ENCODE measurements at places on chromosomes 11 and 22.

DNA sequence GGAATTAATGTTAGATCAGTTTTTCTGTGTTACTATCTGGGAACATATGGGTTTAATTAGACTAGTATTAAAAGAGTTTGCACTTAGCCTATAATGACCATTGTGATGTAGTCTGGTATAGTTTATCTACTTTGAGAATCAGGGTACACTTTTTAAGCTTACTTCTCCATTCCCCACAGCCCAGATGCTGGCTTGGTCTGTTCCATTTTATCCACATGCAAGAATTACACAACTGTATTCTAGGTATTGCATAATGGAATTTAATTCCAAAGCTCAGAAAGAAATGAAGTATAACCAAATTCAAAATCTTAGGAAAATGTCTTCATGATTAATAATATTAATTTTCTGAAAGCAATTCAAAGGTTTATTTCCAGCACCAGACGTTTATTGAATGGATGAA is 122.2 kb upstream of the PDGFD start:
- DNase-seq = no peak

GRCh38 chr11:35911013-35911412 is 32.8 kb upstream of the LDLRAD3 start:
- no peak for DNase-seq

DNA sequence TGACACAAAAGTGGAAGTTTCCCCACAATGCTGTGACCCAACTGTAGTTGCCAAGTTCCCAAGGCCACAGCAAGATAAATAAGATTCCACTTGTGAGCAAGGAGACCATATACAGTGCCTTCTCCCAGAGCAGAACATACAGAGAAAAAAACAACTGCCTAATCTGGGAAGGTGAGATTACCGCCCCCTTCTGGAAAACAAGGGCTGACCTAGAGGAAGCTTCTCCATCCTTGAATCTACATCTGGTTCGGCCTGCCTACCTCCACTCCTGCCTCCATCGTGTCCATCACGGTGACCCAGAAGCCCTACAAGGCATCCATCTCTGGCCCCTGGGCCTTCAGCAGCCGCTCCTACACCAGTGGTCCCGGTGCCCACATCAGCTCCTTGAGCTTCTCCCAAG is 6.1 kb upstream of the RNASEH2C start:
- peak; percentile 55 for DNase-seq

- DNase-seq = no peak
These were observed 12.0 kb downstream of the JAML start for GRCh38 chr11:118212781-118213191.

DNA sequence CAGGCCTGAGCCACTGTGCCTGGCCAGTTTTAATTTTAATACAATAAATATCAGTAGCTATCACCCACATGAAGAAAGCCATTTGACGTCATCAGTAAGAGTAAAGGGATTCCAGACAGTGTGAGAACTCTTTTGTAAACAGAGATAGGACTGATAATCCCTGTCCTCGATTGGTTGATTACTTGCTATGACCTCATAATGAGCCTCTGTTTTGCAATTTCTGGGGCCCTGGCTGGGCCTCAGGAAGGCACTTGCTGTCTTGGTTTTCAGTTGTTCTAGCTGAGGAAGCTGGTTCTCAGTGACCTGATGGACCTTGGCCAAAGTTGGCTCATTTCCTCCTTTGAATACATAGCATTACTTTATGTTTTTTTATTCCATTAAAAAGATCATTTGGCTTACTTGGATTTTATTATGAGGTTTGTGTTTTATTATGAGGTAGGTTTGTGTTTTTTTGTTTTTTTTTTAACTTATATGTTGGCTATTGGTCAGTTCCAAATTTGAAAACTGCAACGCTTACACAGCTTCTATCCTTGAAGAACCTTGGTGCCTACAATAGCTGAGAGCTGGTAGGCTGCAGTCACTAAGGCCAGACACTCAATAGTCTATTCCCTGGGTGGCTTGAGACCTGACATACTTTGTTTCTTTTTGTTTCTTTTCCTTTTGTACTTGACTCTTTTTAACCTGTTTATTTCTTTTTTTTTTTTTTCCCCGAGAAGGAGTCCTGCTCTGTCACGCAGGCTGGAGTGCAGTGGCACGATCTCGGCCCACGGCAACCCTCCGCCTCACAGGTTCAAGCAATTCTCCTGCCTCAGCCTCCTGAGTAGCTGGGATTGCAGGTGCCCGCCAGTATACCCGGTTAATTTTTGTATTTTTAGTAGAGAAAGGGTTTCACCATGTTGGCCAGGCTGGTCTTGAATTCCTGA is 20.0 kb downstream of the MARK2 start:
- DNase-seq = no peak

DNA sequence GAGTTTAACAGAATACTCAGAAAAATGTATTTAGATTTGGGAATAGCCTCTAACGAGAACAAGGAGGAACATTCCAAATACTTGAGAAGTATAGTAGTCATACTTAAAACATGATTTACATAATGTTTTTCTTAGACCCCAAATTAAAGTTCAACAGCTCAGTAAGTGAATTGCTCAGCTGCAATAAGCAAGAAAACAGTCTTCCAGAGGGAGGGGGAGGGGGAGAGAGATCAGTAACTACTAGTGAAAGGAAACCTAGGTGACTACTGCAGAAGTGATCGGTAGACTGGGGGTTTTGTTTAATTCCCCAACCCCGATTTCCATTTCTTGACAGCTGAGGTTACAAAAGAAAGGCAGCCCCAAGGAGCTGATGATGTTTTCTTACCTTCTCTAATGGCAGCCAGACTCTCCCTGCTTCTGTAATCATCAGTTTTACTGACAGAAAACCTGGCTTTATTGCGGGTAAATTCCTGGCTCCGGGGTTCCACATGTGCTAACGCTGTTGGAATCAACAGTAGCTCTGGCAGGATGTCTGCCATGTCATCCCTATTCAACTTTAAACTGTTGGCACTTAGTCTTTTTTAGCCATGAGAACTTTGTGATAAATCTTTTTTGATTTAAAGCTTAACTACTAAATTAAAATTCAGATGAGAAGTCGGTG is 82.4 kb upstream of the BIRC3 start:
- DNase-seq = no peak

DNA sequence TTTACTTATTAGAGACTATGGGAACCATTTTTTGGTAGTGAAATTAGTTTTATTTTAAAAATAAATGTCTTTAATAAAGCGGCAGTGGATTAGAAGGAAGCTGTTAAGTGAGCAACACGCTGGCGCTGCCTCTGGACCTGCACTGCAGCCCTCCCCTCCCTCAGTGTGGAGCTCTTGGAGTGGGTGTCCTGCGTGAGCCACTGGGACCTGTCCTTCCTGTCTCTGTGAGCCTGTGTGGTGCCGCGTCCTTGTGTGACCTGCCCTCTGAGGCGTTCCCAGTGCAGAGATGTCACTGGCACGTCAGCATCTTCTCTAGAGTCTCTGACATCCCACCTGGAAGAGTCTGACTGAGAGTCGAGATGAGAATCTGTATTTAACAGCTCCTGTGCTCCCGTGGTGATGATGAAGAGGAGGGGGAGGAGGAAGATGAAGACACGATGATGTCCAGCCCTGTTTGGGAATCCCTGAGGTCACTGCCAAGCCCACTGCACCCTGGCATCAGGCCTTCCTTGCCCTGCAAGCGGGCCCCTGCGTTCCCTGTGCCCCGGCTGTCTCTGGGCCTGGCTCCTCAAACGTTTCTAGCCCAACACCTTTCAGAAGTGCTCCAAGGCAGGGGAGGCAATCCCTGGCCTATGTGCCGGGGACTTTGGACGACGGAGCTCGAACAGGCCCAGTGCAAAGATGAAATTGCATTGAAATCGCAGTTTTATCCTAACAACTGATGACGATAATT is 271.8 kb downstream of the TBC1D22A start:
- DNase-seq = no peak

- no peak for DNase-seq
These were observed 164.4 kb upstream of the BDNF start for GRCh38 chr11:27864611-27865010.

- no peak for DNase-seq
These were observed 46.2 kb upstream of the LMO1 start for GRCh38 chr11:8309862-8310261.

GRCh38 chr11:7060868-7061267 is 27.9 kb upstream of the RBMXL2 start:
- no peak for DNase-seq

DNA sequence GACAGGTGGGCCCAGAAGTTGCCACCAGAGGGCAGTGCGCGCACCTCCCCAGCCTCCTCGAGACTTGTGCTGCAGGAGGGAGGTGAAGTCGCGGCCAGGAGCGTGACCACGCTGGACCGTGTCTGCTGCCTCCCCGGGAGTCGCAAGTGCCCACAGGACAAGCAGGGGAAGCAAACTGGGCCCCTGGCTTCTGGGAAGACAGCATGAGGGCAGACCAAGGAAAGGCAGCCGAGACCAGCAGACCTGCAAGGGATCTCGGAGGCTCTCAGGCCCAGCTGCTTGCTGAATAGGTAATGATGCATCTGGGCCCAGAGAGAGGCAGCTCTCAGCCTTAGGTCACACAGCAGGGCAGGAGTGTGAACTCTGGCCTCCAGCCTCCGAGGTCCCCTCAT is 17.0 kb upstream of the IL2RB start:
- DNase-seq = peak; percentile 88

DNA sequence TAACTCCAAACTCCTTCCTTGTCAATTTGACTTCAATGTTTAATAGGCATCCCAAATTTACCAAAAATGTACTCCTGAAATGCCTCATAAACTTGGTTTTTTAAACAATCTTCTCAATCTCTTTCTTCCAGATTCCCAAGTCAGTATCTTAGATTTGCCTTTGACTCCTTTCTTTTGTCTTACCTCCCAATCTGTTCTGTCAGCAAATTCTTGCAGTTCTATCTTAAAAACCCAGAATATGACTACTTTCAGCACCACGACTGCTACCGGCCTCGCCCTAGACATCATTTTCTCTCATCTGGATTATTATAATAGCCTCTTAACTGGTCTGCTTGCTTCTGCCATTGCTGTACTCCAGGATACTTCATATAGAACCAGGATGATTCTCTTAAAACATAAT is 7.9 kb downstream of the NLRP14 start:
- no peak for DNase-seq

DNA sequence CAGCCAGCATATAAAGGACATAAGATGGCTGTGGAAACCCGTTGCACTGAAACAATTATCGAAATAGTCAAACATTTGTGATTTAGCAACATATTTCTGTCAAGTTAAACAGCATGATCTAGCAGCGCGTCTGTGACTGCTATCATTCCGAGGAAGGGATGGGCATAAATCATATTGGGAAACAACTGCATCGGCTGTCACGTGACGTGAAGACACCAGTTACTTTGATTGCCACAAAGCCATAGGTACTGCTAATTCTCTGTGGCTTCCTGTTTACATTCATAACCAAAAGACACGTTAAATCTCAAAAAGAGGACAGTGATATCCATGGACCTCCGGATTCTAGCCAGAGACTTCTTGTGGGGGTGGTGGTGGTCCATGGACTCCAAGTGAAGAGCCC is 87.8 kb downstream of the CACNA1I start:
- no peak for DNase-seq

DNA sequence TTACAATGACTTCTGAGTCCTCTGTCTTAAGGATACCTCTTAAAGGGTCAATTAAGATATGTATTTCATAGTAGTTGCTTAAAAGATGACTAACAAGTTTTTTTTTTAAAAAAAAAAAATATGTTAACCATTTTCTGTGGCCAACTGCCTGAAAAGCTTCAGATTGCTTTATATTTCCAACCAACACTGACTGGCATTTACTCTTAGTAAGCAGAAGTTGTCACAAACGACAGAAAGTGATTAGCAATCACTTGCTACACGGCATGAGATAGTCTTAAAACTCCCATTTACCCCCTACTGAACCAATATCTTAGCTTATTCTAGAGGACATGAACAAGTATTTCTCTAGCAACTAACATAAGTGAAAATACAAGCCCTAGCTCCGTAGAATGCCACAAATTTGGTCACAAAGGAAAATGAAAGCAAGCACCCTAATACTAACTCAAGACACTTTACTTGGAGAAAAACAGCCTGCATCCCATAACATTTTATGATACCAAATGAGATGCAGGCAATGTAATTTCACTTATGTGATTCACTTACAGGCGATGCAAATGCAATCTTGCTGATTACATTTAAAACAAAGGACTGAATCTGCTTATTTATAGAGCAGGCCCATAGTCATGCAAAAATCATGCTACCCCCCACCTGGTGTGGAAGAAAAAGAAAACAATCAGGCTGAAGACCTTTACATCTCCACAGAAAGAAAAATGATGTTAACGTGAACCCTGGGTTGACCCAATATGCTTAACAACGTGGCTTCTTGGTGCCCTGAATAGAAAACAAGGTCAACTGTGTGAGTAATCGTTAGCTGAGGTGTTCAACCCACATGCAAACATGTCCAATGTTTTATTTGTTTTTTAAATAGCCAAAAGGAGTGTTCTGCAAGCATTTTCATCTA is 25.7 kb downstream of the MPPED2 start:
- no peak for DNase-seq

DNA sequence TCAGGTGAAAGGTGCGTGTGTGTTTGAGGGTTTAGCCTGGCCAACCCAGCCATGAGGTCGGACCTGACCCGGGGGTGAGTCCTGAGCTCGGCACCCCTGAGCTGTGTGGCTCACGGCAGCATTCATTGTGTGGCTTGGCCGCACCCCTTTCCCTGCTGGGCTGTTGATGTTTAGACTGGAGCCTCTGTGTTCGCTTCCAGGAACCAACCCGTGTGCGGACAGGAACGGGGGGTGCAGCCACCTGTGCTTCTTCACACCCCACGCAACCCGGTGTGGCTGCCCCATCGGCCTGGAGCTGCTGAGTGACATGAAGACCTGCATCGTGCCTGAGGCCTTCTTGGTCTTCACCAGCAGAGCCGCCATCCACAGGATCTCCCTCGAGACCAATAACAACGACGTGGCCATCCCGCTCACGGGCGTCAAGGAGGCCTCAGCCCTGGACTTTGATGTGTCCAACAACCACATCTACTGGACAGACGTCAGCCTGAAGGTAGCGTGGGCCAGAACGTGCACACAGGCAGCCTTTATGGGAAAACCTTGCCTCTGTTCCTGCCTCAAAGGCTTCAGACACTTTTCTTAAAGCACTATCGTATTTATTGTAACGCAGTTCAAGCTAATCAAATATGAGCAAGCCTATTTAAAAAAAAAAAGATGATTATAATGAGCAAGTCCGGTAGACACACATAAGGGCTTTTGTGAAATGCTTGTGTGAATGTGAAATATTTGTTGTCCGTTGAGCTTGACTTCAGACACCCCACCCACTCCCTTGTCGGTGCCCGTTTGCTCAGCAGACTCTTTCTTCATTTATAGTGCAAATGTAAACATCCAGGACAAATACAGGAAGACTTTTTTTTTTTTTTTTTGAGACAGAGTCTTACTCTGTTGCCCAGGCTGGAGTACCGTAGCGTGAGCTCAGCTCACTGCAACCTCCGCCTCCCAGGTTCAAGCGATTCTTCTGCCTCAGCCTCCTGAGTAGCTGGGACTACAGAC is 53.9 kb upstream of the PPP6R3 start:
- DNase-seq = no peak
